Placental epithelial cell (primary cell): ENCODE measurements at places on chromosomes 13 and 19. TPM values are rescaled to one million over a fixed set of nuclear protein-coding genes. Genes with fewer than 3 reads are reported as not detected.

LAIR2 gene
- total RNA-seq: not detected in 2 replicates

KIR2DL3 gene
- not detected in 2 replicates for total RNA-seq

CGB1 gene
- not detected in 2 replicates for total RNA-seq

SLAIN1 gene
- total RNA-seq: not detected in 2 replicates

POLR1G gene
- 2.4 and 2.8 TPM in 2 replicates for total RNA-seq

FAM83E gene
- 0.43 and 1.2 TPM in 2 replicates for total RNA-seq

FSD1 gene
- total RNA-seq: 1.7 TPM in 1 of 2 replicates, not detected in the other

OR7A5 gene
- 0.98 and 4.7 TPM in 2 replicates for total RNA-seq

KMT5C gene
- 10.5 and 24.3 TPM in 2 replicates for total RNA-seq

WDR87 gene
- under 0.01 TPM in 2 replicates for total RNA-seq
